T-helper 17 cell (primary cell): ENCODE measurements at places on chromosomes 16 and 17. TPM values are rescaled to one million over a fixed set of nuclear protein-coding genes. Genes with fewer than 3 reads are reported as not detected.
A peak's percentile ranks its signal among the peaks of the same experiment; 100 is the strongest.

The QRICH2 gene
- 3.6 TPM for total RNA-seq

The CA7 gene
- total RNA-seq: not detected

The CTRB1 gene
- total RNA-seq: not detected

DNA sequence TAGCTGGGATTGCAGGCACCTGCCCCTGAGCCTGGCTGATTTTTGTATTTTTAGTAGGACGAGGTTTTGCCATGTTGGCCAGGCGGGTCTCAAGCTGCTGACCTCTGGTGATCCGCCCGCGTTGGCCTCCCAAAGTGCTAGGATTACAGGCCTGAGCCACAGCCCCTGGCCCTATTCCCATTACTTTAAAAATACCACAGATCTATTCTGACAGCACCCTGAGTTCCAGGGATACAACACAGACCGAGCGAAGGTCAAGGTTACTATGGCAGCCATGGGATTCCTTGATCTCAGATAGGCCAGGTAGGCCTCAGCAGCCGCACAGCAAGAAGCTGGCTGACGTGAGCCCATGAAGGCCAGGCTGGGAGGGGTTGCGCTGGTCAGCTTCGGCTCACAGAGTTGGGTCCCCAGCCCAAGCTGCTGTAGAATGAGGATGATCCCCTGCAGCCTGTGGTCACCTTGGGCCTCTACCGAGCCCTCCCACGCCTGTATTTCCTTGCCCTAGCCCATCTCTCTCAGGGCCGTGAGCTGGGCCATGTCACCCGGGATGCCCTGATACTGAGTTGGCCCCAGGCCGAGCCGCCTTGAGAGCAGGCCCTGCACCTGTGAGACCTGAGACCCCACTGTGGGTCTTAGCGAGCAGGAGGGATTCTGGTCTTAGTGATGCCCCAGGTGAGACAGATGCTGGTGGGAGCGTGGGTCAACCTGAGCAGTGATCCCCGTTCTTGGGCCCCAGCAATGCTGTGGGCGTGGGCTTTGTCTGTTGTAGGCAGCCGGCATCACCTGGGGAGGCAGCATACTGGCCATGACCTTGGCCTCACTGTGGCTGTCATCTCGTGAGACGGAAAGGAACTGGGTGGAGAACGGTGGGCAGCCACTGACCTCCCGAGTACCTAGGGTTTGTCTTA lies 16.9 kb upstream of the RNF213 start:
- no peaks in the 10 kb centered on the region for H3K27me3 ChIP-seq
- H3K27ac ChIP-seq: no peak overlapping the region
- no peak overlapping the region for H3K4me3 ChIP-seq
- no peaks in the 10 kb centered on the region for H3K4me1 ChIP-seq
- no peak for DNase-seq

GRCh38 chr17:61574542-61575351 lies 16.3 kb downstream of the NACA2 start:
- no peak overlapping the region for H3K27ac ChIP-seq
- no peak overlapping the region for H3K4me3 ChIP-seq
- no peak for DNase-seq

DNA sequence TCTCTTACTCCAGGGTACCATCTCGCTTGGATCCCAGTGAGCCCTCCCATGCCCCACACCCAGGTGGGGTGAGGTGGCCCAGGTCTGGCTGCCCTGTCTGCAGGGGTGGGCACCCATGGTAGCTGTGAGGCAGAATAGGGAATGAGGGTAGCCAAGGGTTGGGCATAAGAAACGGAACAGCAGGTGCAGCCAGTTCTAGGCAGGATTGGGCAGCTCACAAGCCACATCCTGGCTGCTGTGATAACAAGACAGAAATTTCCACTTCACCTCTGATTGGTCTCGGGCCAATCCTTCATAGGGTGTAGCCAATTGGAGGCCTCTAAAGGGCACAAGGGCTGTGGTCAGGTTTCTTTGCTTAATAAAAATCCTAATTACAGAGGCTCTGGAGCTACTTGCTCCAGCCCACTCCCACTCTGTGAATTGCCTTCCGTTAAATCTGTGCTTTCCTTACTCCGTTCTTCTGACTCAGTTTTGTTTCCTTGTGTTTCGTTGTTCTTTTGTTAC lies 1.5 kb upstream of the ARHGDIG start:
- no peak overlapping the region for H3K4me3 ChIP-seq
- peaks cover 7% of the 10 kb centered on the region for H3K27me3 ChIP-seq
- H3K4me1 ChIP-seq: peaks cover 5% of the 10 kb centered on the region
- H3K27ac ChIP-seq: no peak overlapping the region
- no peaks in the 10 kb centered on the region for H3K36me3 ChIP-seq

The HOXB4 gene
- 0.91 TPM for total RNA-seq

- H3K36me3 ChIP-seq: peaks cover 3% of the 10 kb centered on the region
- no peak within 1 kb of the TSS for H3K27ac ChIP-seq
- H3K4me3 ChIP-seq: peak within 1 kb of the TSS; percentile 57
- peaks cover 35% of the 10 kb centered on the region for H3K27me3 ChIP-seq
- peaks cover 10% of the 10 kb centered on the region for H3K4me1 ChIP-seq
- DNase-seq: no peak
These were observed at the start of gene TMEM235 for GRCh38 chr17:78230996-78231935. Gene TMEM235 (plus strand): TSS chr17:78231631. CDS start chr17:78232024, 393 bp downstream.

The ANKRD40CL gene
- not detected for total RNA-seq

DNA sequence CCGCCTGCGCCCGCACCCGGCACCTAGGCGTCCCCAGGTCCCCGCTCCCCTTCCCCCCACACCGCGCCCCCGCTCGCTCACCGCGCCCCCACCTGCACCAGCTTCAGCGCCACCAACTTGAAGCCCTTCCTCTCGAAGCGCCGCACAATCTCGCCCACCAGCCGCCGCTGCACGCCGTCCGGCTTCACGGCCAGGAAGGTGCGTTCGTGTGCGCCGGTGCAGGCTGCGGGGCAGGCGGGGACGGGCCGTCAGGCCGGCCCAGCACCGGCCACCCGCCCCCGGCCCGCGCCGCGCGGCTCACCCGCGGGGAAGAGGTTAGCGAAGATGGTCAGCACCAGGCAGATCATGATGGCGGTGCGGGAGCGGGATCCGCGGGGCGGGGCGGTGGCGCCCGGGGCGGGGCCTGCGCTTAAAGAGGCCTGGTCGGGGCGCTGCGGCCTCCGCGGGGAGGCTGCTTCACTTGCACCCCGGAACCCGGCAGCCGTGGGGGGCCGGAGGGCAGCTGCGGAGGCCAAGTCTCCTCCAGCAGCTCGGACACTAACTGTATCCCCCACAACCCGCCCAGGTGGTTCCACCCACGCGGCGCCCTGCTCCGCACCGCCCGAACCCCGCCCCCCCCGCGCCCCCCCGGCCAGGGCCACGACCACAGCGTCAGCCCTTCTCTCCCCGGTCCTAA lies at the start of gene NME3:
NME3 (minus strand) TSS at position 356 of the 676 bp plus-strand sequence; CDS start at position 347, 9 bp downstream.
- H3K4me1 ChIP-seq: peaks cover 18% of the 10 kb centered on the region
- H3K36me3 ChIP-seq: no peaks in the 10 kb centered on the region
- H3K27ac ChIP-seq: peak within 1 kb of the TSS; percentile 79
- no peaks in the 10 kb centered on the region for H3K27me3 ChIP-seq

- no peak overlapping the region for H3K27ac ChIP-seq
- no peaks in the 10 kb centered on the region for H3K36me3 ChIP-seq
- no peak for DNase-seq
These were observed 416.6 kb upstream of the PMFBP1 start for GRCh38 chr16:72588551-72588950.

The FOXF1 gene
- total RNA-seq: not detected

DNA sequence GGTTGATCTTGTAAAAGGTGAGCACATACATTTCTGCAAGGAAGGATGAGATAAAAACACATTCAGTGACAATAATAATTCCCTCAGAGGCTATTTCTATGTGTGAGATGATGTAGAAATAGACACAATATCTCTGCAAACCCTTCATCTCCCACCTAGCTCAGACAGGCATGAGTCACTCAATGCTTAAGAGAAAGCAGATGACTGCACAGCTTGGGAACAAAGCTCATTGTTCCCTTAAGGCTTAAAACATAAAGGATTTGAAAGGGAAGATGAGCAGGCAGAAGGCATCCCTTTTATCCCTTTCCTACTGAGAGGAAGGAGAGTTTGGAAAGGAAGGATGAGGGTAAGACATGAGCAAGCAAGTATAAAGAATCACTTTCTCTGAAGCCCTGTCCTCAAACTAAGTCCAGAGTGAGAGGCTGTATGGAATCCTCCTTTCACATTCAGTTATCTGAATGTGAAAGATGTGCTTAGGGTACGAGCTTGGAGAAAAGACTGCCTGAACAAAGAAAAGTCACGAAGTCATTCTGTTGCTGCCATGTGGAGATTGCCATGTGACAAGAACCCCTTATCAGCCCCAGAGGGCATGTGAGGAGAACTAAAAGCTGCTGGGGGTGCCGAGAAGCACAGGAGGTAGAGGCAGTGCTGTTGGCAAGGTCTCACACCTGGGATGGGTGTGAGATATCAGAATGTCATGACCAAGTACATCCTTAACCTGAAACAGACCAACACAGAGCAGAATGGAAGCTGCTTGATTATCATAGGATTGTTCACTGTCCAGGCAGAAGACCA lies 58.2 kb downstream of the CNTNAP4 start:
- H3K27ac ChIP-seq: no peak overlapping the region
- no peak for DNase-seq
- no peaks in the 10 kb centered on the region for H3K36me3 ChIP-seq
- H3K4me1 ChIP-seq: no peaks in the 10 kb centered on the region
- no peaks in the 10 kb centered on the region for H3K27me3 ChIP-seq
- no peak overlapping the region for H3K4me3 ChIP-seq

DNA sequence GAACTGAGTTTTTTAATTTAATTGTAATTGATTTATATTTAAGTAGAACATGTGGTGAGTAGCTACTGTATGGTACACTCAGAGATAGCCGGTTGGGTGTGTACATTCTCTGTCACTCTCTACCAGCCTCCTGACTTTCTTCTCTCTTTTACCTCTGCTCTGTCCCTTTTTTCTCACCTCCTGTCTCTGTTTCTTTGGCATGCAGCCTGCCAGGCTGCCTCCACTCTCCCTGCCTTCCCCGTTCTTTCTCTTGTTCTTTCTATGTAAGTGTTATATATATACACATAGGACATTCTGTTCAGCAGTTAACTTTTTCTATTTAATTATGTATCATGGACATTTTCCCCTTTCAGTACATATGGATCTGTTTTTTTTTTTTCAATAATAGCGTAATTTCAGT lies 50.8 kb downstream of the MRTFB start:
- no peak overlapping the region for H3K4me3 ChIP-seq
- peaks cover 14% of the 10 kb centered on the region for H3K4me1 ChIP-seq
- no peak for DNase-seq
- H3K27me3 ChIP-seq: no peaks in the 10 kb centered on the region

GRCh38 chr17:28552176-28552999 lies at the start of gene UNC119:
Gene UNC119 (minus strand): TSS chr17:28552624. CDS start chr17:28552557, 67 bp downstream.
- H3K4me1 ChIP-seq: peaks cover 50% of the 10 kb centered on the region
- peaks cover 9% of the 10 kb centered on the region for H3K36me3 ChIP-seq
- peak; percentile 85 for DNase-seq
- peak within 1 kb of the TSS; percentile 99 for H3K4me3 ChIP-seq
- H3K27ac ChIP-seq: peak within 1 kb of the TSS; percentile 98

The TMED6 gene
- not detected for total RNA-seq

The DNAAF8 gene
- total RNA-seq: not detected

DNA sequence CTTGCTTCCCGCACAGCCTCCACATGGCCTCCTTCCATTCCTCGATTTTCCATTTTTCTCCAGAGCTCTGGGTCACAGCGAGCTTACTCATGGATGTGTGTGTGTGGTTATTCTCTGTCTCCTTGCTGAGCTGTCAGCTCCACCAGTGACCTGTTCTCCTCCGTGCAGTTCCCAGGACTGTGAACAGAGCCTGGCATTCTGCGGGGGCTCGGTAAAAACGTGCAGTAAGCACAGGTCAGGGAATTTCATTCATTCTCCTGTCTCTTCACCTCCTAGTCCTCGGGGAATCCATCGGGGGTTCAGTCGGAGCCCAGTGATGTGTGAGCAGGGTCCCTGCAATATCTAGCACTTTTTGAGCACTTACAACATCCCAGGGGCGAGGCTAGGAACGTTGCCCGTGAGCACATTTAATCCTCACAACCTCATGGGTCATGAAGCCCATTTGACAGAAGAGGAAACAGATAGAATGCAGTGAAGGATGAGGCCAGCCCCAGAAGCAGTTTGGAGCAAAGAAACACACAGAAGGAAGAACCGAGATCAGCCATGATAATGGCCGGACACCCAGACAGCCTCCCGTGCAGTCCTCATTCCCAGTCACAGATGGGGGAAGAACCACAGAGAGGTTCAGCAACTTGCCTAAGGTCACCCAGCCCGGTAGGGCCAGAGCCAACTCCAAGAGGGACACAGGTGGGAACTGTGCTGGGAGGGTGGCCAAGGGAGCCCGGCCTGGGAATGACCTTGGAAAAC lies 183.2 kb upstream of the GSE1 start:
- no peak overlapping the region for H3K27ac ChIP-seq
- H3K4me3 ChIP-seq: no peak overlapping the region
- H3K36me3 ChIP-seq: peaks cover 7% of the 10 kb centered on the region
- H3K27me3 ChIP-seq: peaks cover 26% of the 10 kb centered on the region
- peaks cover 7% of the 10 kb centered on the region for H3K4me1 ChIP-seq

GRCh38 chr16:84589975-84590719 lies 27.7 kb downstream of the COTL1 start:
- H3K4me1 ChIP-seq: peaks cover 27% of the 10 kb centered on the region
- H3K4me3 ChIP-seq: no peak overlapping the region
- peak overlapping the region; percentile 29 for H3K27ac ChIP-seq
- no peak for DNase-seq
